Hematopoietic multipotent progenitor cell treated with erythropoietin and hydrocortisone succinate and interleukin-3 and kit ligand, for 4 days (in vitro differentiated cells): ENCODE measurements at places on chromosomes 3 and 15.

DNA sequence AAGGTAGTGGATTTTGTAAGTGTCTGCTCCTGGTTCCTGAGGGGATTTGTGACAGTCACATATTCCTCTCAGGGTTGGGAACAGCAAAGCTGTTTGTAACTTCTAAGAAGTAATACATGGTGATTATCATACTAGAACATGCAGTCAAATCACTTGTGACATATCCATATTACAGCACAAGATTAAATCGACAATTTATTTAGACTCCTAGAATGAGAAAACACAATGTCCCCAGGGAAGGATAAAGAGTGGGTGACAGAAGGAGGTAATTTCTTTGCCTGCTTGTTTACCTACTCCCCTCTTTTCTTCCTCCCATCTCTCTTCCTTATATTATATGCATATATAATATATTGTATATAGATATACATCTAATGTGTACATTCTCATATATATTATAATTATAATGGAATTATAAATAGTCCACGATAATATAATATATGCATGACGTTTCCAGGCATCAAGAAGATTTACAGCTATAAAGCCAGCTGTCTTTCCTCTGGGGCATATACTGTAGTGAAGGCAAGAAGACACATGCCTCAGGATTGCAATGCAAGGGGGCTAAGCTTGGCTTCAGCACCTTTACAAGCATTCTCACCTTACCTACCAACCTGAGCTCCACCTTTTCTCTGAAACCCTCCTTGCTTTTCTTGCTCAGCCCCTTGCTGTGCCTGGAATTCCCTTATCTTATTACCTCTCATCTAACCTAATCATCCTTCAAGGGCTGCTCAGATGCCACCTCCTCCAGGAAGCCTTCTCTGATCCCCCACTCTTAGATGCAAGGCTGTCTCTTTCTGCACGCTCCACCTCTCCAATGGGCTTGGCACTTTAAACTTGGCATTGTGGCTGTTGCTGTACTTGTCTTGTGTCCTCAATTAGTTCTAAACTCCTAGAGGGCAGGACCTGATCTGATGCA is 73.1 kb upstream of the PIAS1 start:
- DNase-seq: no peak

GRCh38 chr3:68988740-68989139 is 24.7 kb downstream of the EOGT start:
- DNase-seq: no peak

DNA sequence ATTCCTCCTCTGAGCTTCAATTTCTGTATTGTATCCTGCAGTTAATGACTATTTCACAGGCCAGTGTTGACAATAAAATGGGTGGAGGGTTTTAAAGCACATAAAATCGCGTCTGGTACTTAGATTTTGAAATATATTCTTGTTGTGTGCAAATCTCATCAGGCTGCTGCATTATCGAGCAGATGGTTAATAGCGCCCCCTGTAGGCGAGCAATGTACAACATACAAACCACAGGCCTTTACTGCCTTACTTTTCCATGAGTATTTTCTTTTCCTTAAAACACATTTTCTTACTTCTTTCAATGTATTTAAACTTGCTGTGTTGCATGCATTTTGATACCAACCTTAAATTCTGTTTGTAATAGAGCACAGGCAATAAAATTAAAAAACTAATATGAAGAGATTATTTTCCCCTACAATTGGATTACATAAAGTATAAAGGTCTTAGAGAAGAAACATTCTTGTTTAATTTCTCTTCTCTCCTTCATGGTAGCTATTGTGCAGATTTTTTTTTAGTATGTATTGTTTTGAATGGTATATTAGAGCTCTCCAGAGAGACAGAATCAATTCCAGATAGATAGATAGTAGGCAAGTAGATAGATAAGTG is 608.4 kb downstream of the CADM2 start:
- peak; percentile 74 for DNase-seq

DNA sequence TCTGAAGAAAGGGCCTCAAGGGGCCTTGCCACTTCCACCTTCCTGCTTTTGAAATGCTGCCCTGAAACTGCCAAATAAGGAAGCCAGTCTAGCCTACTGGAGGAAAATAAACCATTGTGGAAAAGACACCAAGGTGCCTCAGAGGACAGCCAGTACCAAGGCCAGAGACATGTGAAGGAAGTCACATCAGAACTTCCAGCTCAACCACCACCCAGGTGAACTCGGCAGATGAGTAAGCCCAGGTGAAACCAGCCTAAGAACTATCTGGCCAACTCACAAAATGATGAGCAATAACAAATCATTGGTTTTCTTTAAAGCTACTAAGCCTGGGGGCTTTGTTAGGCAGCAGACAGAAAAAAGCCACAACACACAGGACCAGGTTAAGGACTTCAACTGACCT is 103.0 kb downstream of the MAGI1 start:
- no peak for DNase-seq

DNA sequence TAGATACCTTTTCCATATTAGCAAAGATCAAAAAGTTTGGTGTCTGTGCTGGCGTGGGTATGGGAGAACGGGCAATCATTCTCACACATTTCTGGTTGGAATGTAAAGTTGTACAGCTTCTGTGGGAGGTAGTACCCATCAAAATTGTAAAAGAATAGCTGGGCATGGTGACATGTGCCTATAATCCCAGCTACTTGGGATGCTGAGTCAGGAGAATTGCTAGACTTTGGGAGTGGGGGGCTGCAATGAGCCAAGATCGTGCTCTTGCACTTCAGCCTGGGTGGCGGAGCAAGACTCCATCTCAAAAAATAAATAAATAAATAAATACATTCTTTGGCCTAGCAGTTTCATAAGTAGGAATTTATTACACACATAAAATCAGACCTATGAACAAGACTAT is 22.9 kb downstream of the LCTL start:
- no peak for DNase-seq

DNA sequence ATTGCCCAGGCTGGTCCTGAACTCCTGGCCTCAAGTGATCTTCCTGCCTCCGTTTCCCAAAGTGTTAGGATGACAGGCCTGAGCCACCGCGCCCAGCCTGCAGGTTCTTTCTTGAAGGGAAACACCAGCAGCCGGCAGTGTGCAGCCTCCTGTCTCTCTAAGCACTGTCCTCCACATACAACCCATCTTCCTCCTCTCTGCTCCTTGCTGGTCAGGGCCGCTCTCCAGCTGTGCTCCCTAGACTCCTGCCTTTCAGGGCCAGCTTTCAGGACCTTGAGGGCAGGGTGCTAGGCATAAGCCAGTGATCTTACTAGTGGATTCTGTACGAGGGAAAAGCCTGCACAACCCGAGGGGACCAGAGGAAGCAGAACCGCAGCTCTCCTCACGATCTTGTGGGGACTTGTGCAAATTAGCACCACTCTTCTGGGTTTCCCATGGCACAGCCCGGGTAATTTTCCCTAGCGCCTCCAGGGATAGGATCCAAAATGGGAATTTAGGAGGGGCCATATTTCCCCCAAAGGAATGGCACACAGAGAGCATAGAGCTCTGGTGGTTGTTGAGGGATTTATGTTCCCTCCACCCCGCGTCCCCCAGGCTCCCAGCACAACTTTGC is 18.2 kb upstream of the CORO2B start:
- no peak for DNase-seq

DNA sequence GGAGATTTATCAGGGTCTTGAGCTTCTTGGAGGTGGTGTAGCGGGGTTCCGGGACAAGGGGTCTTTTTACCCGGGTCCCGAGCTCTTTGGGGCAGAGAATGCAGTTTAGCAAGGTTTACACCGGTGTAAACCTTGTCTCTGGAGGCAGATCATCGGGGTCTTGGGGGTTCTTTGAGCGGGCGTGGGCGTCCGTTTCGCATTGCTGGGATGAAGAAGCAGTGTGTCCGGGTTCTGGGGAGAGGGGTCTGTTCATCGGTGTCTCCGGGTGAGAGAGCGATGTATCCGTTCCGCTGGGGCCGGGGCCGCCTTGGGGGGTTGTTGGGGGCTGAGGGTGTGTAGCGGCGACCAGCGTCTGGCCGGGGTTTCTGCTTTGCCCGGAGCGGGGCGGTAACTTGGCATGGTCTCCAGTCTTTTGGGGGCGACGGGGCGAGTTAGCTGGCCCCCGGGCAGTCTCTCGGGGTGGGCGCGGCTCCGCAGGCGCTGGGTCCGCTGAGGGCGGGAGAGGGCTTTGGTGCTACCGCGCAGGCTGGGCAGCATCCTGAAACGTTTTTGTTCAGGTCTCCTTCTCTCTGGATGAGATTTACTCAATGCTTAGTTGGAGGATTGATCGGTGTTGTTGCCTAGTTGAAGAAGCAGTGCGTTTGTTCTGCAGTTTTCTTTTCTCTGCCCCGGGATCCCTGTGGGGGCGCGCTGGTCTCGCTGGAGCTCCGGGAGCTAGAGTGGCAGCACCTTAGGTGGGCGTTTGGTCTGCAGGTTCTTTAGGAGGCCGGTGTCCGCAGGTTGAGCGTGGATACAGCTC is 843 bp downstream of the GLCE start:
- peak; percentile 59 for DNase-seq

GRCh38 chr3:84299329-84299728 is 659.5 kb upstream of the CADM2 start:
- DNase-seq: no peak

DNA sequence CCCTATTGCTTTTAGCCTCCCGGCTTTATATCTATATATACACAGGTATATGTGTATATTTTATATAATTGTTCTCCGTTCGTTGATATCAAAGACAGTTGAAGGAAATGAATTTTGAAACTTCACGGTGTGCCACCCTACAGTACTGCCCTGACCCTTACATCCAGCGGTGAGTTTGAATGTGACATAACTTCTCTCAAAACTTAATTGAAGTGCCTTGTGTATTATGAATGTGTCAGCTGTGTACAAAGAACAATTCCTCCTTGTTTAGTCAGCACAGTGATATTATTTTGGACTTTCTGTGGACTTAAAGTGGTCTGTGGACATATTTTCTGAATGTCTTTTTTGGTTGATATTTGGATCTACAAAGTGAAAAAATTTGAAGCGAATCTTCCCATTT is 220 bp downstream of the TP63 start:
- DNase-seq: no peak

DNA sequence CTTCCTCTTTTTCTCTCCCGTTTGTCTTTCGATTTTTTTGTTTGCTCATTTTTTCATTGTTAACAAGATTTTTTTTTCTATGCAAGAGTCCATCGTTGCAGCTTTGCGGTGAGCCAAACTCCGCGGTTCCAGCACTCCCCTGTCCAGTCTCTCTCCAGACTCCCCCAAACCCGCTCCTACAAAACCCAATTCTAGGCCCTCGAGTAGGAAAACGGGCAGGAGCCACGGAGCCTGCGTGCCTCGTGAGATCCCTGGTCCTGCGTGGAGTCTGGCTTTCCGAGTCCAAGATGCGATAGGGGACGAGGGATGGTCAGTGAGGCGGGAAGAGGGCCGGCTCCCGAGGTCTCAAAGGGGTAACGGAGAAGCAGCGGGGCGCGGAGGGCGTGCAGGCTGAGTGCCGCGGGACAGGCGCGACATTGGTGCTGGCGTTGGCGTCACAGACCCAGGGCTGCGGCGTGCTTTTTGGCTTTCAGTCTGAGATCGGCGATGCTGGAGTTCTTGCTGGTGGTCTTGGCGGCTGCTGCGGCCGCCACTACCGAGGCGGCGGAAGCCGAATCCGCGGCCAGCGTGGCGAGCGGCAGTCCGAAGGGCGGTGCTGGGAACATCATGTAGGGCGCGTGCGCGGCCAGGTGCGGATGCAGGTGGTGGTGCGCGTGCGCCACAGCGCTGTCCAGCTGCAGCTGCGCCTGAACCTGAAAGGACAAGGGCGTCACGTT is 8.5 kb downstream of the SHOX2 start:
- DNase-seq: peak; percentile 78

- DNase-seq: no peak
Observed at GRCh38 chr3:6732807-6733206, 128.1 kb upstream of the GRM7 start.

DNA sequence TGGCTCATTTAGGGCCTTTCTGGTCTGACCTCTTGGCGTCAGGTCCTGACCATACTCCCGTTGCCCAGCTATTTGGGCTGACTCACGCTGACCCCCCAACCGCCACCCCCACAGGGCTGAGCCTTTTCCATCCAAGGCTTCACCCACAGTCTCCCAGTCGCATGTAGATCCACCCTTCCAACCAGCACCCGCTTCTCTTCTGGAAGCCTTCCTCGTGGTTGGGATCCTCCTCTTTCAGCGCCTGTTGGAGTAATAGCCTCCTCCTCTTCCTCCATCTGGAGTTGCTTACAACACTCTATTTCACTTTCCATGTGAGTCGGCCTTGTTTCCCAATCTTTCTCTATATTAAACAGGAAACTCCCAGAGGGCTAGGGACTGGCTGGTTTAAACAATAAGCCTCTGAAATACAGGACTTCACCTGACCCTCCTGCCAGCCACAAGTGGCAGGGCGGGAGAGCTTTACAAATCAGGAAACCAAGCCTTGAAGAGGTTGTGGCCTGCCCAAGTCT is 2.1 kb upstream of the ALAS1 start:
- peak; percentile 23 for DNase-seq

DNA sequence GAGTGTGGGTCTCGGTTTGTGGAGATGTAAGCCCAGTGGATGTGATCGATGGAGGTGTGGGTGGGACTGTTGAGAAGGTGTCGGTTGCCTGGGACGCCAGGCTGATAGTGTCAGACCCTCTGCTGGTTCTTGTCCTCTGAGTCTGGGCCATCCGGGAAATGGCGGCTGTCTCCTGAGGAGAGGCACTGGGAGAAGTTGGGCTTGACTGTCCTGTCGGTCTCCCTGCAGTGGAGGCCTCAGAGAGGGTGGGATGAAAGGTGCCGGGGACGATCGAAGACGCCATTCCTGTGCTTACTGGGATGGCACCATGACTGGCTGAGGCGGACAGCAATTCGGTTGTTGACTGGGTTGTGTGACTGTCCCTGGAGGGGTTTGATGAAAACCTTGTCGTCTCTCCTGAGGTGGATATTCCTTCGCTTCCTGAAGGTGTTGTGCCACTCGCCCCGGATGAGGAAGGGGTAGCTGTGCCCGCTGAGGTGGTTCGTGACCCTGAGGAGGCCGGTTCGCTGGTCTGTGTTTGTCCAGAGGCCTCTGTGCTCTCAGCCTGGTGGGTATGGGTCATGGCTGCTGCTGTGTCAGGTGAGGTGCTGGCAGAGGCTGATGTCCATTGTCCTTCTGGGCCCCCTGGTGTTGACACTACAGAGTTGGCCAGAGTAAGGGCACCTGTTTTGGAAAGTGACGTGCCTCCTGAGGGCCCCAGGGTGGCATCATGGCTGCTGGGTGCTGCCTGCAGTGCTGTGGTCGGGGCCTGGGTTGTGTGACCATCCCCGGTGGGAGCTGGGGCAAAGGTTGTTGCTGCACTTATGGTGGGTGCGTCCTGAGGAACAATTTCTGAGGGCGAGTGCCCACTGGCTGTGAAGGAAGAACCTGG is 22.8 kb downstream of the MUC4 start:
- no peak for DNase-seq

GRCh38 chr3:136249593-136249992 is 547 bp upstream of the PCCB start:
- peak; percentile 14 for DNase-seq

GRCh38 chr3:192795021-192795420 is 67.7 kb upstream of the FGF12 start:
- DNase-seq: no peak

DNA sequence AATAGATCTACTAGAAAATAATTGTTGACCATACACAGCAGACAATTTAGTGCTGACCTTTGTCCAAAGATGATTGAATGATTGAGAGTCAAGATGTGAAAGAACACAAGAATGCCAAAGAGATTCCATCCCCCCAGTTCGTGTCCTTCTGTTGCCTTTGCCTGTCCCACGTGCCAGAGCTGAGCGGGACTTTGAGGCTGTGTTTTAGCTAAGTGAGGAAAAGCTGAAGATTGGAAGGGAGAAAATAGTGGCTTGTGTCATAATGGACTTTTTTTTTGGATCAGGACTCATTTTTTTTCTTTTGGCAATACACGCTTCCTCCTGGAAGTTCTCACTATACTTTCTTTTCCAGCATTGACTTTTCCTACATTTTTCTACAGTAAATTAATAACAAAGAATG is 206.6 kb upstream of the MDFIC2 start:
- DNase-seq: no peak
